ENCODE measurements at places on chromosomes 1 and 21. TPM values are rescaled to one million over a fixed set of nuclear protein-coding genes. Genes with fewer than 3 reads are reported as not detected.

Gene ATP1A2
- total RNA-seq, result 1.5 TPM

Gene PRDX6
- 256 TPM for total RNA-seq

Gene FRRS1
- total RNA-seq, result 7.6 TPM

Gene NBPF20
- total RNA-seq, result 0.74 TPM

Gene IRF6
- 0.59 TPM for total RNA-seq

Data from bronchus fibroblast of lung (primary cell).